ENCODE measurements at places on chromosomes 2 and 18.

DNA sequence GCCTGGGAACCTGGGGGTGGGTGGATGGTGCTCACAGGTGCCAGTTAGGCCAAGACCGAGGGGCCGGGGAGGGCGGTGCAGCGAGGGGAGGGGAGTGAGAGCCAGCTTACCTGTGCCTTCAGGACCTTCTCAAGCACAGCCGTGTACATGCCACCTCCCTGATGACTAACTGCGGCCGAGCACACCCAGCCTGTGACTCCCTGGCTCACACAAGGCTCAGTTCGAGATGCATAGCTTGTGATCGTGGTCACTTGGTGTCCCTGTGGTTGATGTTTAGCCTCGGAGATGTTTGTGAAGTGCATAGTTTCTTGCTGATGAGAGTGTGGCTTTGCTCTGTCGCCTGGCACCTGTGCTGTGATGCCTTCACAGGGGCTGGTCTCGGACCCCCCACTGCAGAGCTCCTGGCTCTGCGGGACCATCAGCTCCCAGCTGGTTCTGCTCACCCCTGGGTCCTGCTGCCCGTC, 84.5 kb upstream of the ODC1 start:
- no peak for DNase-seq

DNA sequence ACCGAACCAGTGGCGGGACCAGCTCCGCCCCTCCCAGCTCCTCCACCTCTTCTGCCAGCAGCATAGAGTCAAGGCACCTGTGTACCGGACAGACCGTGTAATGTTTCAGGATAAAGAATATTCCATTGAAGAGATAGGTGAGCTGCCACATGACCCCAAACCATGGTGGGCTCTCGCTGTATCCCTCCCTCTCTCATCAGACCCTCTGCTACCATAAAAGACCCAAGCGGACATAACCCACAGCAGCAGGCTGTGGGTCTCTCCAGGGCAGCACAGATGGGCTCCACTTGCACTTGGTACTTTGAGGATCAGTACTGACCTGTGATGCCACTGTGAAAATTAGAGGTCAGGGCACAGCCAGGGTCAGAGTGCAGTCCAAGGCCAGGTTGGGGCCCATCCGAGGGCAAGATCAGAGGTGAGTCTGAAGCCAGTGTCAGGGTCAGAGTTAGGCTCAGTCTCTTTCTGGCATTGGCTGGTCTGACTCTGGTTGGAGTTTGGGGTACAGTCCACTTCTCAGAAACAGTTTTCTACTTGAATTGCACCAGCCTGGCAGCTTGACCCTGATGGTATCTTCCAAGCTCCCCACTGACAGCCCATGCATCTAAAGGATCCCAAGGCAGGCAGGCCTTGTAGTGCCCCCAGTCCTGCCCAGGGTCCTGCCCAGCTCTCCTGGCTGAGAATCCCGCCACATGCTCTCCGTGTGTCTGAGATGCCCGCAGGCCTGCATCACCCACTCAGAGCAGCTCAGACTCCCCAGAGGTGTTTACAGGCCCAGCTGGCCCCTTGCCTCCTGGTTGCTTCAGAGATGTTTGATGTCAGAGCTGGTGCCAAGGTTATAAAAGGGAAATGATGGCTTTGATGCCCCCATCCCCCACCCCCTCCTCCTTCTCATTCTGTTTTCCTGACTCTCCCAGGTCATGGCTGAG, 212.1 kb downstream of the DYSF start:
- no peak for DNase-seq

DNA sequence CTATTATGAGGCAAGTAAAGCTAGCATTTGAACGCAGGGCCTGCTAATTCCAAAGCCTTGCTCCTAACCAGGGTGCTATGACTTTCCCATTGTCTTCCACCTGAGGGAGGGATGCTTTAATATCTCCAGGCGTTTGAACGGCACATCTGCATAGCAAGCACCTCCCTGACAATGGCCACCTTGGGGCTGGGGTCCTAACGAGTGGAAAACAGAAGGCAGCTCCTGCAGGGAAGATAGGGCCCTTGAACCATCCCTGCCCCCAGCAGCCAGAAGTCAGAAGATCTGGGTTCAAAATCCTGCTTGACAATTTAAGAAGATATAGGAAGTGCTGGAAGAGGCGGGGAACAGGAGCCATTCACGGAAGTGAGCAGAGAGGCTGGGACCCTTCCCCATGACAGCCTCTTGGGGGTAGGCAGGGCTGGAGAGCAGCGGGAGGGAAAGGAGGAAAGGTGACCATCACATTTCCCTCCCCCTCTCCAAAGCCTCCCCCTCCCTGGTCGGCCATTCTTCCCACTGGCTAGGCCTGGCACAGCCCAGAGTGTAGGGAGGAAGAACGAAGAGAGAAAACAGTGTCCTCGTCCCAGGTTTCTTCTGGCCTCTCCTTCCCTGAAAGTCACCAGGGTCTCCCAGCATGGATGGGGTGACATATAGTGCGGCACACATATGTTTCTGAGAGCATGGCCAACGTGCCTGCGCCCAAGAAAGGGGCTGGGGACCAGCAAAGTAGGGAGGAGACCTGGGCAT, 73.5 kb downstream of the EMX1 start:
- no peak for DNase-seq

DNA sequence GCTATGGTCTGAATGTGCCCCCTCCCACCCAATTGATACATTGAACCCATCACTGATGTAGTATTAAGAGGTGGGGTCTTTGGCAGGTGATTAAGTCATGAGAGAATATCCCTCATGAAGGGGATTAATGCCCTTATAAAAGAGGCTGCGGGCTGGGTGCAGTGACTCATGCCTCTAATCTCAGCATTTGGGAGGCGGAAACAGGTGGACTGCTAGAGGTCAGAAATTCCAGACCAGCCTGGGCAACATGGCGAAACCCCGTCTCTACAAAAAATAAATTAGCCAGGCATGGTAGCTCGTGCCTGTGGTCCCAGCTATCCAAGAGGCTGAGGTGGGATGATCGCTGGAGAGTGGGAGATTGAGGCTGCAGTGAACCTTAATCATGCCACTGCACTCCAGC, 14.3 kb downstream of the POLR2D start:
- no peak for DNase-seq

DNA sequence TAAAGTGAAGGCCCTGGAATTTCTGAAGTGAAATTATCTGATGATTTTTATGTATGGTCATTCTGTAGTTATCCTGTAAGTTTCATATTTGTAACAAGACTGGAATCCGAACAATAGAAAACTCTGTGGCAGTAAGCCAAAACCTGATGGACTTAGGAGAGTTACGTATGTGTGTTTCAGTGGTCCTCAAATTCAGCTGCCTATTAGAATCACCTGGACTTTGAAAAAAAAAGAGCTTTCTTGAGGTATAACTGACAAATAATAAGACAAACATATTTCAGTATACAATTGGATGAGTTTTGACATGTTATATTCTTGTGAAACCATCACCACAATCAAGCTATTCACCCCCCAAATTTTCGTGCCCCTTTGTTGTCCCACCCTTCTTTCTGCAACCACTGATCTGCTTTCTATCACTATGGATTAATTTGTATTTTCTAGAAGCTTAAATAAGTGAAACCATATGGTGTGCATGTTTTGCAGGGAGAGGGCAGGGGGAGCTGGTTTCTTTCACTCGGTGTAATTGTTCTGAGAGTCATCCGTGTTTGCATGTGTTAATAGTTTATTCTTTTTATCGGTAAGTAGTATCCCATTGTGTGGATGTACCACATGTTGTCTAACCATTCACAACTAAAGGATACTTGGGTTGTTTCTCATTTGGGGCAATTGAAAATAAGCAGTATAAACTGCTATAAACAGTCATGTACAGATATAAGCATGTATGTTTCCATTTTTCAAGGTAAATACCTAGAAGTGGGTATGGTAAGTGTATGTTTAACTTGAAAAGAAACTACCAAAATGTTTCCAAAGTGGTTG, 50.2 kb upstream of the EML4 start:
- no peak for DNase-seq

GRCh38 chr2:118826093-118826492, 21.4 kb downstream of the EN1 start:
- DNase-seq, result no peak

DNA sequence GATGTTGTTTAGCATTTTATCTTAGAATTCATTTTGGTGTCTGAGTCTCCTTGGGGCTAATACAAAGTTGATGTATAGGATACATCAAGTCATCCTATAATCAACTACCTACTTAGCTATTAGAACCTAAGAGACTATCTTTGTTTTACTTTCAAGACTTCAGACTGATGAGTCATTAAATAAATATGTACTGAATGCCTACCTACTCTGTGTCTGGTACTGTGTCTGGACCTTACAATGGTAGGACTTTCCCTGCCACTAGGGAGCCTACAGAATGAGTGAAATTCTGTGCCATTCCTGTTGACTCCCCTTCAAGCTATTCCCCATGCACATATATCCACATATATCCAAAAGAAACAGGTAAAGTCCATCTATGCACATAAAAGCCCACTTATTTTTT, 114.5 kb downstream of the ERBB4 start:
- no peak for DNase-seq

DNA sequence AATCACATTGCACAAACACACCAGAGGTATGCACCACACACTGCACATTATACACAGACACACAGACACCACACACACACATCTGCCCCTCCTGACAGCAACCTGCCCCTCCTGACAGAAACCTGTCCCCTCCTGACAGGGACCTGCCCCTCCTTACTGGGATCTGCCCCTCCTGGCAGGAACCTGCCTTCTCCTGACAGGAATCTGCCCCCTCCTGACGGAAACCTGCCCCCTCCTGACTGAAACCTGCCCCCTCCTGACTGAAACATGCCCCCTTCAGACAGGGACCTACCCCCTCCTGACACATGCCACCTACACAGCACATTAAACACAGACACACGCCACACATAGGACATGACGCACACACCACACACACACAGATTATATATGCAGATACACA, 88.9 kb downstream of the PXDN start:
- no peak for DNase-seq

DNA sequence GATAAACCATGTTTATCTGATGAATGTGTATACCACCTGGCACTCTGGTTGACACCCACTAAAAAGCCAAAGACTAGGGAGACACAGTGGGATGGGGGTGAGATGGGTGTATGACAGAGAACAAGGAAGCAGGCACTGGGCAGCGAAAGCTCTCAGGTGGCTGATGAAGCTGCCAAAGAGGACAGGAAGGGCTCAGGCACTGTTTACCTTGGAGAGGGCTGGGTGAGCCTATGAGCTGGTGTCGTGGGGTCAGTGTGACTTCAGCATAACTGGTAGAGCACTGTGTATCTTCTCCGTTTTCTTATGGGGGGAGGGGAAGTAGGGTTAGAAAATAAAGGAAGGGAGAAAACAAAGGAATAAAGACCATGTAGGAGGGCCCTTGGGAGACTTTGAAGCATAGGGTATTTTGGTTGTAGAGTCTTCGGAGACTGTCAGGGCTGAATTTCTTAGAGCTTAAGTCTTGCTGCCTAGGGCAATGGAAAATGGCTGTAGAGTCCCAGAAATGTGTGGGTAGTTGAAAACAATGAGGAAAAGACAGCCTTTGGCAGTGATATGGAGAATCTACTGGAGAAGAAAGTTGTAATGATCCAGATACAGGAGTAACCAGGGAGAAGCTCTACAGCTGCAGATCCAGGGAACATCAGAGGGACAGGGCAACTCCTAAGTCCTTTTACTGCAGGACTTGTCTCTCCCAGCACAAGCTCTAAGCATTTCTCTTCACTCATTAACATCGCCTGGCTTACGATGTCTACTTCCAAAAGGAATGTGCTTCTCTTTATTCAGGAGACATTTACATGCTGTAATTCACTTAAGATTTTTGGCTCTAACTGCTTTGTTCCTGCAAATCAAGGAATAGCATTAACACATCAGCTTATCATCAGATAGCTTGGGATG, 120.0 kb downstream of the AQP4 start:
- no peak for DNase-seq

GRCh38 chr2:150681120-150681804, 193.8 kb upstream of the RND3 start:
- DNase-seq, result no peak

GRCh38 chr18:12929477-12930083, 18.2 kb upstream of the SEH1L start:
- no peak for DNase-seq

DNA sequence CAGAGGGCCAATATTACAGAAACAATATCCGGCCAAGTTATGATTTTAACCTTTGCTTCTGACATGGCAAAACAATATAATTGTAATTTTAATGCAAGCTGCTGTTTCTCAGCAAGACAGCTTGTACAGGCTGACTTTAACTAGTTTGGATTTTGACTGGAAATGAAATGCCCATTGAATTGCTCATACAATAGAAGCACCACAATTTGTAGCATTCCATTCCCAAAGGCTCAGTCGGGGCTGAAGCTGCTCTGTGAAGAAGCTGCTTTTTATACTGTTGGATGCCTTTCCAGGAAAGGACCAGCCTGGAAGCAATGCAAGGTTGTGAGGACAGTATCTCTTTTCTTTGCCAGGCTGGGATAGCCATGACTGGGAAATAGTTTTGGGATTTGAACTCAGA, 677.0 kb upstream of the FANCL start:
- no peak for DNase-seq

DNA sequence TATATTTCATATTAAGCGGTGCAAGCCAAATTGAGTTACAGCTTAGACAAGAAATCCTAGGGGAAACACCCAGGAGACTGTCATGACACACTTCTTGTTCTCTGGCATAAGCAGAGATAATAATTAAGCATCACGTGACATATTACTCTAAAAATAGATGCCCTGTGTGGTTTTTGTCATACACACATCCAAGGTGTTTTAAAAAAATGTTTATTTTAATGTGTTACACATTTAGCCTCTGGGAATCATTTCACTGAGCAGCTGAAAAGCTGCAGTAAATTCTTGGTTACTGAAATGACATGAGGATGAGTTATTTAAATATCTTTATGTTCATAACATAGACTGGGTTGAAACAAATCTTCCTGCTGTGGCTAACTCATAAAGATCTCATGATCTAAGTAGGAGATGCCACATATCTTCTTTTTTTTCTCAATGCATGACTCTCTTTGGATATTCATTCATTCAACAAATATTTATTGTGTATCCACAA, 38.0 kb upstream of the ERMN start:
- no peak for DNase-seq

- no peak for DNase-seq
Measured at GRCh38 chr2:124283096-124283495, 258.0 kb downstream of the CNTNAP5 start.

- DNase-seq, result no peak
Measured at GRCh38 chr2:238498691-238499295, 72.1 kb downstream of the ASB1 start.

GRCh38 chr2:229713371-229714079, 830 bp downstream of the DNER start:
- DNase-seq, result no peak

DNA sequence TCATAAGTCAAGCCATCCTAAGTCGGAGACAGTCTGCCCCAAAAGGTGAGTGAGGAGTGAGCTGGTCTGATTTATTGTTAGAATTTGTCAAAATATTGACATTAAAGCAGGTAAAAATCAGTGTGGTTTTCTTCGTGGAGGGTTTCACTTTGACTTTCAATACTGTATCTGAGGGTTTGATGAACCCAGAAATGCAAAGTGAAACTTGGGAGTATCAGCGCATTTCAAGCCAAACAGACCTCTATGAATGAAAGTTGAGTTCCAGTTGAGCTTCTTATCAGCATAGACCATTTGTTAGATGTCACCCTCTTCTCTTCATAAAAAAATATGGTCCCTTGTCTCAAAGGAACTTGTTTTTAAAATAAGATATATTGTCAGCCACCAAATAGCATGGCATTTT, 21.7 kb upstream of the CXCR4 start:
- no peak for DNase-seq

- peak; percentile 16 for DNase-seq
Measured at GRCh38 chr2:119482481-119483394, 41.5 kb downstream of the SCTR start.
